HFFc6 (cell line): ENCODE measurements at places on chromosomes 1 and 21. TPM values are rescaled to one million over a fixed set of nuclear protein-coding genes. Genes with fewer than 3 reads are reported as not detected.

- H3K27ac ChIP-seq, result no peak overlapping the region
- H3K4me3 ChIP-seq, result no peak overlapping the region
- no peak for DNase-seq
These were observed 2.1 kb upstream of the GRHL3 start for GRCh38 chr1:24317081-24317480.

Gene CACNA1S
- total RNA-seq, result not detected in 3 replicates

DNA sequence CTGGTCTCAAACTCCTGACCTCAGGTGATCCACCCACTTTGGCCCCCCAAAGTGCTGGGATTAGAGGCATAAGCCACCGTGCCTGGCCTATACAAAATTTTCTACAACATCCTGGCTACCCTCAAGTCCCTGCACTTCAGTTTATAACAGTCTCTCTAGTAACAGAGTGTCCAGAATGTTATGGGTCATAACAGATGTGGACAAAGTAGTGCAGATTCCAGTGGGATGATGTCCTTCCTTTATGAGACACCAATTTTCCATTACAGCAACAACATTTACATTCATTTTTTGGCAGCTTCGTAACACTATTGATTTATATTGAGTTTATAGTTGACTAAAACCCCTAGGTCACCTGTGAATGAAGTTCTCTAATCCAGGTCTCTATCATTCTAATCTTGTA lies 429.4 kb upstream of the PTBP2 start:
- no peaks in the 10 kb centered on the region for H3K36me3 ChIP-seq
- H3K27me3 ChIP-seq, result peaks cover 2% of the 10 kb centered on the region; the same call in 1 of the 2 replicates
- no peak overlapping the region for H3K4me3 ChIP-seq
- no peaks in the 10 kb centered on the region for H3K4me1 ChIP-seq
- DNase-seq, result no peak

DNA sequence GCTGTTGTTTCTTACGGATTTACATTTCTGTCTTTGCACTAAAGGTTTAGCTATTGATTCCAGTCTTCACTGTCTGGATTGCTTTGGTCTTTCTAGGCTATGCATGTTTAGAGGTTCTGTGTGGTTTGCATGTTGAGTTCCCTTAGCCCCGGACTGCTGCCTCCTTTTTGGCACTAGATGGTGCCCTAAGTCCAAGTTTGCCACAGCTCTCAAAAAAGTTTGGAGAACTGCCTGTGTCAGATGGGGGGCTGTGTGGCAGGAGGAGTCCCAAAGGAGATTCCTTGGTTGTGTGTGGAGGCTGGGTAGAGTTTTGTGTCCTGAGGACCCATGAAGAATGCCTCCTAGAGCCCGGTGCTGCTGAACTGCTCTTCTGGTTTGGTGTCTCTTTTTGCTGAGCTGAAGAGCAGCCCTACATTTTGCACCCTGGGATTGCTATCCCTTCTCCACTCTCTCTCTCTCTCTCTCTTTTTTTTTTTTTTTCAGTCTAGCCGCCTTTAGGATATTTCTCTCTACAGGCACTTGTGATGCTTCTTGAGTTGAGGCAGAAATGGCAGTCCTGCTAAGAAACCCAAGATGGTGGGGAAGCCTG lies 74.4 kb downstream of the PTGS2 start:
- peaks cover 1% of the 10 kb centered on the region for H3K27me3 ChIP-seq
- H3K4me1 ChIP-seq, result peaks cover 21% of the 10 kb centered on the region
- no peak overlapping the region for H3K27ac ChIP-seq
- DNase-seq, result peak; percentile 64

Gene C4BPA
- not detected in 3 replicates for total RNA-seq

DNA sequence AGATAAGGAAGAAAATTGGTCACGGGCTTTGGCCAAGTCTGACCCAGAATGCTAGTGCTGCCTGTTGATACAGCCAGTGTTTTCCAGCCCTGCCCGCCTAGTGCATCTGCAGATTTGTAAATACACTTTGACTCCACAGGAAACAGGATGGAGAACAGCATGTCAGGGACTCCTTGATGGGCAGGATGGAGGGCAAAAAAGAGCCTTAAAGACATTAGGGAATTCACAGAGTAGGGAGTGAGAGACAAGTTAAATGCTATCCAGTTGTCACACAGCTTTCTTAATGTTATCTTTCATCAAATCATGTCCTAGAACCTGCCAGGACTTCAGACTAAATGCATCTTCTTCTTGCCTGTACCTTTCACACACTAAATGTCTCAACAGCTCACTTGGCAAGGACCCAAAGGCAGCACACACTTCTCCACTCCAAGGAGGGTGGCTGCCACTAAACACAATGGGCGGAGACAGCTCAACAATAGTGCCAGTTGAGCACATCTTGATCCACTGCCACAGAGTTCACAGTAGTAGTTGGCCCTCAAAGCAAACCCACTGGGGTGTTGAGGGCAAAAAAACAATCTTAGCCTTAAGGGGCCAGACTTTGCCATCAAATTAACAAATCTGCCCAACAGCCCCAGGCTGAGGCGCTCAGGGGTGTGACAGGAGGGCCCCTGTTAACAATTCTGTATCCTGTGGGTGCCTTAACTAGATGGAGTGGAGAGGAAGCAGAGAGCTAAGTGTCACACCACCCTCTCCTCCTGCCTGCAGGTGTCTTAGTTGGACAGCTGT lies 2.7 kb downstream of the HIVEP3 start:
- H3K27ac ChIP-seq, result no peak overlapping the region; the same call in 1 of the 2 replicates
- no peaks in the 10 kb centered on the region for H3K36me3 ChIP-seq
- no peaks in the 10 kb centered on the region for H3K27me3 ChIP-seq
- peaks cover 65% of the 10 kb centered on the region for H3K4me1 ChIP-seq

Gene RGS8
- total RNA-seq, result not detected in 3 replicates

- no peak overlapping the region for H3K27ac ChIP-seq
- H3K27me3 ChIP-seq, result no peaks in the 10 kb centered on the region; the same call in 1 of the 2 replicates
- no peaks in the 10 kb centered on the region for H3K4me1 ChIP-seq
- no peak overlapping the region for H3K4me3 ChIP-seq
These were observed 292.9 kb downstream of the PLPP3 start for GRCh38 chr1:56286506-56286905.

DNA sequence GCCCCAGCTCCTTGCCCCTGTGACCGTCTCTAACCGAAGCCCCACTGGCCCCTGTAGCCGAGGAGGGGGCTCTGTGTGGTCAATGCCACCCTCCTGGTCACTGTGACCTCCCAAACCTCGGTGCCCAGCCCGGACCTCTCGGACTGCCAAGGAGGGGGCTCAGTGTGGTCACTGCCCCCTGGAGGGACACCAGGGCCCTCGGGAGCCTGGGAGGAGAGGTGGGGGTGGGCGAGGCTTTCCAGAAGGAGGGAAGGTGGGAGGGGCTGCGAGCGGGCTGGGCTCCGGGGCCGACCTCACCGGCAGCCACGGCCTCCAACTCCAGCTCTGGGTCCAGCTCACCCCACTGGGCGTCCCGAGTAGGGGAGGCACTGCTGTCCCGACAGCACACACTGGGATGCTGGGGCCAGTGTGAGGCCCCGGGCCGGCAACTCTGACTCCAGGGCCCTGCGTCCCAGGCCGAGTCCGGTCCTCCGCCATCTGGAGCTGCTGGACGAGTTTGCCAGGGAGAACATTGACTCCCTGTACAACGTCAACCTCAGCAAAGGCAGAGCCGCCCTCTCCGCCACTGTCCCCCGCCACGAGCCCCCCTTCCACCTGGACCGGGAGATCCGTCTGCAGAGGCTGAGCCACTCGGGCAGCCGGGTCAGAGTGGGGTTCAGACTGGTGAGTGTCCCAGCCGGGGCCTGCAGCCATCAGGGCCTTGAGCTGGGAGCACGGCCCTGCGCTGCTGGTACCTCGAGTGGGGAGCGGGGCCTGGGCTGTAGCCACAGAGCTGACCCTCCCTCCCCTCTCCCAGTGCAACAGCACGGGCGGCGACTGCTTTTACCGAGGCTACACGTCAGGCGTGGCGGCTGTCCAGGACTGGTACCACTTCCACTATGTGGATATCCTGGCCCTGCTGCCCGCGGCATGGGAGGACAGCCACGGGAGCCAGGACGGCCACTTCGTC lies 6.4 kb downstream of the SCNN1D start:
- no peak for DNase-seq
- no peak overlapping the region for H3K4me3 ChIP-seq
- H3K27ac ChIP-seq, result no peak overlapping the region
- no peaks in the 10 kb centered on the region for H3K36me3 ChIP-seq
